NCI-H1417 treated with DMSO at 0.1 percent for 48 hours (cell line): ENCODE measurements at places on chromosomes 2 and 18.
A peak's percentile ranks its signal among the peaks of the same experiment; 100 is the strongest.

- no peak for DNase-seq
These were observed 455.0 kb upstream of the ST6GAL2 start for GRCh38 chr2:107340955-107341354.

DNA sequence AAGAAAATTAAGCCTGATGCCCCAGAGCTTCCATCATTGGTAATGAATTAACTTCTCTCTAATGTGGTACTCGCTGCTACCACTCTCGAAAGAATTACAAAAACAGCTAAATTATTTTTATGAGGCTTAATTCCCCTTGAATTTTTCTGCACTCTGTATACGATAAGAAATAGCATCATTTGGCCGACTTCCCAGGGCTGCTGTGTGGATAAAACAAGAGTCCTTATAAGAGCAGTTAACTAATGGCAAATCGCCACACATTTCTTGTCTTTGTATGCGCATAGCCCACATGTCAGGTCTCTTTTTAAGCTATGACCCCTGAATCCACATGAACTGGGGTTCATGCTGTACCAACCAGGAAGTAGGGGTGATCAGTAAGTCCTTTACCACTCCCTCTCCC is 668.4 kb downstream of the TMEM182 start:
- DNase-seq = no peak

DNA sequence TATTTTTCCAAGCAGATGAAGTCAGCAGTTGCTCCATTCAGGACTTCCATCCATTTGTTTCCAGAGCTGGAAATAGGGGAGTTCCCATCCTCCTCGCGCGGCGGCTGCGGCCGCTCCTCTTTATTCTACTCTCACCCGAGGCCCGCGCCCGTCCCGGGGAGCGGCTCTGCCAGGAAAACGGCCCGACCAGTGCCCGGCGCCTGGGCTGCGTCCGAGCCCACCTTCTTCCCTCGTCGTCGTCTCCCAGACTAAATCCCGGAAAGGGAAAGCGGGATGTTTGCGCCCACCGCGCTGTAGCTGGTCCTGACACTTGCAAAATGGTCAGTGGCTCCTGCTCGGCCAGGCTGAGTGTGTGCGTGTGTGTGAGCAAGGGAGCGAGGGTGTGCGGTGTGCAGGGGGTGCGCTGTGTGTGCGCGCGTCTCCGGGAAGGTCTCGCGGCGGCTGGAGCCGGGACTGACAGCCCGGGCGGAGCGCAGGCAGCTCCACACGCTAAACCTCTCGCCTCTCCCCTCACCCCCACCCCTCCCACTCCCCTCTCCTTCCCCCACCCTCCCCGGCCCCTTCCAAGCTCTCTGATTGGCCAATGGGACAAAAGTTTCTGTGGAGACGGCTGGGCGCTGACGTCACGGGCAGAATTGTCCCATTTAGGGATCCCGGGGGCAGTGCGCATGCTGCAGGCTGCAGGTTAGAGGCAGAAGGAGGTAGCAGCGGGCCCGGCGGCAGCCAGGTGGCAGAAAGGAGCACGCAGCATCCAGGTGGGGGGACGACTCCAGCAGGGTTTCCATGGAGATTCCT is at the start of gene NOL4:
NOL4 (minus strand) TSS at position 491 of the 795 bp plus-strand sequence. CDS start 1,660 bp downstream, outside the sequence.
- DNase-seq = peak; percentile 98

DNA sequence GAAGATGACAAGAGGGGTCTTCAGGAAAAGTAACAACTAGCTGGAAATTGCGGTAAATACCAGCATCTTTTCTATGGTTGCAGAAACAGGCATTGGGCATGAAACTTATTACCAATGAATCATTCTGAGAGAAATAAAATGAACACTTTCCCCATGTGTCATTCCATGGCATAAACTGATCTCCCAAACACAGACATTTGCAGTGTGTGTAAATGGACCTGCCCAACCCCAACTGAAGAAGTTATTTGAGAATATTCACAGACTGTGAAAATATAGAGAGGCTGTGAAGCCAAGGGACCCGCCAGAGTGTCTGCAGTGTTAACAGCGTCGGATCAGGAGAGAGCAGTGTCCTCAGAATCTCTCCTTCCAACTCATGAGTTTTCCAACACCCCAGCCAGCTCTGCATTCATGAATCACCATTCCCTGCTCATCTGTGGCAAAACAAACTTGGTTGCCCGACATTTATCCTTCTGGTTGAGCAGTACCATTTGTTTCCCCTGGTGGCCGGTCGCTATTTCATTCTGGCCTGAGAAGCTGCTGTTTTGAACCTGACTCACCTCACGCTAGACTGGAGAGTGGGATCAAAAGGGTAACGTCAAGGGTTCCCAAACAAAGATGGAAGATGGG is 238.4 kb downstream of the PID1 start:
- no peak for DNase-seq

DNA sequence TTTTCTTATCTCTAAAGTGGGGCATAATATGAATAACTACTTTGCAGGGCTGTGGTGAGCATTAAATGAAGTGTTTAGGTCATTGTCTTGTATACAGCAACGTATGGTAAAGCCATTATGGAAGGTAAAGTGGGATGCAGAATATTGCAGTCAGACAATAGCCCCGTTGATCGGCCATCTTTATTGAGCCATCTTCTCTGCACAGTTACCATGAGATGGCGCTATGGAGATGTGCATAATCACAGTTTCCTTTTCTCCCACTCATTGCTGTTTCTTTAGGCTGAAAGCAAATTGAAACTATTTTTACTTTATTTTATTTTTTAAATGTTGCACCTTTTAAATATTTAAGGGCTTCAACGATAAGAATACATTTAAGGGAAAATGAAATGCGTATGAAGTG is 108.9 kb downstream of the THSD7B start:
- no peak for DNase-seq

DNA sequence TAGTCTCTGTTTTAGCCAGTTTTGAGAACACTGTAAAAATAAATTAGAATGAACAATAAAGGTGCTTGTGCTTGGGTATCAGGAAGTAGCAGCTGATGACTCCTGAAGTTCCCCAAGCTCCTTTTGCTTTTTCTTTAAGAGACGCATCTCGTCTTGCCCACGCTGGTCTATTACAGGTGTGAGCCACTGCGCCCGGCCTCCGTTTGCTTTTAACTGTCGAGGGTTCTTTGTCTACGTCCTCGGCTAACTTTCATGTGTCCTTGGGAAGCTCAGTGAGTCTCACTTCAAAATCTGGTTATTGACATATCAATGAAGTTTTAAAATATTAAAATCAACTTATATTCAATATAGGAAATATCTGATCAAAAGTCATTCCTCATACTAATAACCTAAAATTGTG is 246.5 kb downstream of the FBXO15 start:
- no peak for DNase-seq

DNA sequence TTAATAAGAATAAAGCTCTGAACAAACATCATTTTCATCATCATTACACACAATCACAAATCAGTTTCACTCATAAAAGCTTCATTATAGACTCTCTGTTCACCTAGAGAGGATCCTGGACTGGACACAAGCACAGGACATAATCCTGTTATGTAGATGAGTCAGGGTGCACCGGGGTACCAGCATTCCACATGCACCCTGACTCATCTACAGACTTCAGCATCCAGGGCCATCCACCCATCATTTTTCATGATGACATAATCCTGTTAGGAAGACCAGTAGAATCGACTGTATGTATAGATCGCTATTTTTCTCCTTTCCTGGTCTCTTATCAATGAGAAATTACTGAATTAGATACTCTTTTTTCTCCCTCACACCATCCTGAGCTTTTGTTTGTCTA is 73.7 kb upstream of the PIK3C3 start:
- DNase-seq = no peak

- no peak for DNase-seq
These were observed 27.8 kb upstream of the ICOS start for GRCh38 chr2:203908797-203909185.

GRCh38 chr18:74918276-74918790 is 290.6 kb downstream of the PTGR3 start:
- no peak for DNase-seq

DNA sequence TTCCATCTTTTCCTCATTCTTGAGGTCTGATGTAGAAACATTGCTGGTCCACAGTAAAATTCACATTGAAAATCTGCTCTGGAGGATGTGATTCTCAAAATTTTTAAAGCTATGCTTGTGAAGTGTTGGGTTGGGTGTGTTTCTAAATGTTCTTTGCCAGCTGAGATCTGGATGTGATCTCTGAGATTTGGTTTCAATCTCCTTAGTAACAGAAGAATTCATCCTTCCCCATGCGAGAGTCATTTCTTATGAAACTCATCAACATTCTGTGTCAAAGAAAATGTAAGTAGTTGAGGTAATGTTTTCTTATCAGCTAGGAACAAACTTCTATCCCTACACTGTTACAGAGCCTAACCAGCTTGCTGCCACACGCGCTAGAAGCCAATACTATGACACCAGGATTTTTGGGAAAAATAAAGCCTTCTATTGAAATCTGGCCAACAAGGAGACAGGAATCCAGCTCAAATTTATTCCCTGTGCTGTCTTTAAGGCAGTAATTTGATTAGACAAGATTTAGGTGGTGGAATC is 134.9 kb downstream of the PTH2R start:
- no peak for DNase-seq

GRCh38 chr2:237835372-237835771 is 24.1 kb upstream of the RAMP1 start:
- DNase-seq = no peak

- no peak for DNase-seq
These were observed 27.4 kb downstream of the MARCHF4 start for GRCh38 chr2:216344950-216345300.

DNA sequence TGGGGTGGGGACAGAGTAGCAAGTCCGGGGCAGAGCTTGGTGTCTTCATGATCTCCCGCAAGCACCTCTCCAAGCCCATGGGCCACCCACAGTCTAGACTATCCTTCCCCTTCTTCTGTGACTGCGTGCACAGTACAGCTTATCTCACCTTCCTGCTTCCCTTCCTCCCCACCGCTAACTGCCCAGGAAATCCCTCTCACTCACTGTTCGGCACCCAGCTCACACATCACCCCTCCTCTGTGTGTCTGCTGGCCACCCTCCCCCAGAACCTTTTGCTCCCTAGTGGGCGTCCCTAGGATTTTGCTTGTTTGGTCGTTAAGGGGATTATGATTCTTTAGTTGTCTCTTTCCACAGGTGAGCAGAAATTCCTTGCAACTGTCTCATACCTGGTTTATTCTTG is 31.5 kb upstream of the SMAD7 start:
- no peak for DNase-seq

DNA sequence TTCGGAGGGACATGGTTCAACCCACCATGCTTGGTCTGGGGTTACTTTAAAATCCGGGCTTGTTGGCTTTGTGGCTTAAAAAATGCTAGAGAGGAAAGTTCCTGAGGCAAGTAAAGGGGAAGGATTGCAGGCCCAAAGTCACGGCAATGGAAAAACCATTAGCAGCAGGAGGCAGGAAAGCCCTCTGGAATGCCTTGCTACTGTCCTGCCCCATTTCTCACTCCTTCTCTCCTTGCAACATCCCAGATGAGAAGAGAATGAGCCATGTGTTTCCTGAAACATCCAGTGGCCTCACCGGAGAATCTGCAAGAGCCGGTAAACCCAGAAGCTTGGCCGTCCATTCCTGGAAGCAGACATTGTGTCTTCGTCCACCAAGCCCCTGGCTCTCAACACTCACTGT is 97.4 kb upstream of the LCLAT1 start:
- DNase-seq = no peak

DNA sequence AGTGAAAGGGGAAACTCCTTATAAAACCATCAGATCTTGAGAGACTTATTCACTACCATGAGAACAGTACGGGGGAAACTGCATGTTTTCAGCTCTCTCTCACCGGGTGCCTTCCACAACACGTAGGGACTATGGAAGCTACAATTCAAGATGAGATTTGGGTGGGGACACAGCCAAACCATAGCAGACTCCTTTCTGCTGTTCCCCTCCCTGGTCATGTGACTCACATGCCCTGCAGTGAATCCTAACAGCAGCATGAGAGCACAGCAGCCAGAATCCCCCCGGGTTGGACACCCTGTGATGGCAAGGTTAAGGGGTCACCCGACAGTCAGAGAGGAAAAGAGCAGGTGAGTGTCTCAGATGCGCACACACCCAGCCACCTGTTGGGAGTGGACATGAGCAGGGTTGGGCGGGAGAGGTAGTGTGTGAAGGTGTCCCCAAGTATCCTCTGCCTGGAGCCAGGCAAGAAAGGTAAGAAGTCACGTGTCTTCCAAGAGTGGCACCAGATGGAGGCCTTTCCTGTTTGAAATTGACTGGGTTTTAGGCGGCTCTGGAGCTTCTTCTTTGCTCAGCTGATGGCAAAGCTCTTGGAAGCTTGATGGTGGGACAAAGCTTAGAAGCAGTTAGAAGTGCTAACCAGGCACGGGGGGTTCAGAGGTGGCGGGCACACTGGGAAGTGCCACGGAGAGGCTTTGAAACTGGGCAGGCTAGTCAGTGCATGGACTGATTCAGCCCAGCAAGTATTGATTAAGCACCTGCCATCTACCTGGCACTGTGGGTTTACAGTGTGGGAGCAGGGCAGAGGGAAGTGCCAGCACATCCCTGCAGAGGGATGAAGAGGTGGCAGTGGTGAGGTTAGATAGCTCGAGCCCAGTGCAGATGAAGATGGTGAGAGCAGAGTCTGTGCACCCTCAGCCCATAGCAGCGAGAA is 68.7 kb downstream of the RHOB start:
- DNase-seq = no peak

DNA sequence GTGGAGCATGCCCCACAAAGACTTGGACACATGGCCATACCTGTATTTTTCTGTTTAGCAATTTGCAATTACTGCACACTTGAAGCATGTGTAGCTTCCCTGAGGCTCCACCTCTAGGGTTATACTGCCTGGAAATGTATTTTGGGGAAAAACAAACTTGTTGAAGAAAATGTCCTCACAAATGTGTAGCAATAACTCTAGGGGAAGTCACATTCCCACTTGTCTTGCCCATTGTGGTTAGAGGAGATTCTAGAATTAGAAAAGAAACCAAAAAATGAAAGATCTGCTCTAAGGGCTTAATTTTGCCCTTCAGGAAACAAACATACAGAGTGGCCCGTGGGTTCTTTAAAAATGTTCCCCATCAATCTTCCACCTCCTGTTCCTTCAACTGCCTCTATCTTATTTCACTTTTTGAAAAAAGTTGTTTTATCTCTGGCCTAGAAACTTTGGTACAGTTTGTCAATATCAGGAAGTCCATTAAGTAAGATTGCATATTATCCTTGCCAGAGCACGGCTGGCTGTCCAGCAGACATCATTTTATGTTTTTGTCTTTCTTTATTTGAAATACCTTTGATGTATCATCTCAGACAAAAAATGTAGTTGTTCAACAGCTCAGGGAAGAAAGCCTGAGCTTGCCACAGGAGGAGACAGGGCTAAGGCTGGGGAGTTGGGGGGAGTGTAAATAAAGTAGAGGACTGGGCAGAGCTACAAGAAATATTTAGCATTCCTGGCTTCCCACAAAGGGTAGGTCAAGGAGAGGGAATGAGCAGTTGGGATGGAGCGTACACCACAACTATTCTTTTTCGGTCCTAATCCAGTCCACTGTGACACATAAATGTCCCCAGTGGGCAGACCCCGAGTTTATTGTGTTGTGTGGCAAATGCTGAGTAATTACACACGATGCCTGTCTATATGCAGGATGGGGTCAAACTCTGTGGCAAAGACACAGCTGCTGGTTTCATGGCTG is 96.8 kb upstream of the CDC42EP3 start:
- DNase-seq = no peak

- DNase-seq = no peak
These were observed 390.1 kb upstream of the TRIB2 start for GRCh38 chr2:12326449-12327190.
